ENCODE measurements at places on chromosomes 11 and 22. TPM values are rescaled to one million over a fixed set of nuclear protein-coding genes. Genes with fewer than 3 reads are reported as not detected.

Gene OR8B12
- total RNA-seq: not detected

Gene RFPL2
- 0.85 TPM for total RNA-seq

DNA sequence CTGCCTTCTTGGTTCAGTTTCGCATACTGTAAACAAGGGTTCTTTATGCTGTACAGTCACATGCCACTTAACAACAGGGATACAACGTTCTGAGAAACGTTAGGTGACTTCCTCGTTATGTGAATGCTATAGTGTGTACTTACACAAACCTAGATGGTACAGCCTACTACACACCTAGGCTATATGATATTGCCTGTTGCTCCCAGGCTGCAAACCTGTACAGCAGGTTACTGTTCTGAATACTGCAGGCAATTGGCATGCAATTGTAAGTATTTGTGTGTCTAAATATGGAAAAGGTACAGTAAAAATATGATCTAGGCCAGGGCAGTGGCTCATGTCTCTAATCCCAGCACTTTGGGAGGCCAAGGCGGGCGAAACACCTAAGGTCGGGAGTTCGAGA, 85.7 kb upstream of the PRDM11 start:
- DNase-seq: no peak

GRCh38 chr11:78921509-78921908, 346.8 kb upstream of the NARS2 start:
- DNase-seq: no peak

GRCh38 chr11:19786644-19787043, 74.0 kb downstream of the NAV2 start:
- no peak for DNase-seq
